Kidney glomerular epithelial cell (primary cell): ENCODE measurements at places on chromosomes 2 and 18.

DNA sequence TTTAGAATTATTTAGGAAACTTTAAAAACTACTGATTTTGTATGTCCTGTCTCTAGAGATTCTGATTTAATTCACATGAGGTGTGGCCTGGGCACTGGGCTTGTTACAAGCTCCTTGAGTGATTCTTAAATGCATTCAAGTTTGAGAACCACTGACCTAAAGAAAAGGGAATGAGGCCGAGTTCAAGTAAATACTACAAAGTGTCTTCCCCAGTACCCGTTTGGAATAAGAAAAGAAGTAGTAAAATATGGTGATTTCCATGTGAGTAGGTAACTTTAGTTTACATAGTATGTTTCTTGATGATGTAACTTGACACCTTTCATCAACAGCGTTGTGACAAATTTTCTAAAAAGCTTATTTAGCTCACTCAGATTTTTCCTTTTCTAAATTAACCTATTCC is 1022.9 kb upstream of the NRXN1 start:
- DNase-seq = no peak

DNA sequence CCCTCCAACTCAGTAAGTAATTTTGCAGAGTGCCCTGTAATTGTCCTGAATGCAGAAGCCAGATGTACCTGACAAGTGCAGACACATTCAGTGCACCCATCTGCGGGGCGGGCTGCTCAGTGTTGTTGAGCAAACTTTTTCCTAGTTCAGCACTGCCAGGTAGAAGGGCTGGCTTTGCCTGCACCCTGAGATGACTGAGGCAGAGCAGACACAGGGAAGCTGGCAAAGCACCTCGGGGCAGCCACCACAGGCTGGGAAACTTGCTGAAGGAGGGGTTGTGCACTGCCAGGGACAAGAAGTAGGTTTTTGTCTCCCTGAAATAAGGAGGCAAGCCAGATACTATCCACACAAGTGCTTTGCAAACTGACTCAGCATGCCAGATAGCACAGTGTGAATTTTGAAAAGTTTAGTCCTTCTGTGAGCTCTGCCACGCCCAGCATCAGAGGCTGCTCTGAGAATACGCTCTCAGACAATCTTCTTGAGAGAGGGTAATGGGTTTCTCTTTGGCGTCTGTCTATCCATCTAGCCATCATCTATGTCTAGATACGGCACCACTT is 62.3 kb downstream of the SOWAHC start:
- DNase-seq = no peak

GRCh38 chr18:25180973-25181548 is 170.9 kb downstream of the ZNF521 start:
- DNase-seq = no peak

- DNase-seq = peak; percentile 28
These were observed 583.6 kb downstream of the FBXO15 start for GRCh38 chr18:73563901-73564472.

- DNase-seq = no peak
These were observed 40.7 kb downstream of the ATIC start for GRCh38 chr2:215352602-215353001.

DNA sequence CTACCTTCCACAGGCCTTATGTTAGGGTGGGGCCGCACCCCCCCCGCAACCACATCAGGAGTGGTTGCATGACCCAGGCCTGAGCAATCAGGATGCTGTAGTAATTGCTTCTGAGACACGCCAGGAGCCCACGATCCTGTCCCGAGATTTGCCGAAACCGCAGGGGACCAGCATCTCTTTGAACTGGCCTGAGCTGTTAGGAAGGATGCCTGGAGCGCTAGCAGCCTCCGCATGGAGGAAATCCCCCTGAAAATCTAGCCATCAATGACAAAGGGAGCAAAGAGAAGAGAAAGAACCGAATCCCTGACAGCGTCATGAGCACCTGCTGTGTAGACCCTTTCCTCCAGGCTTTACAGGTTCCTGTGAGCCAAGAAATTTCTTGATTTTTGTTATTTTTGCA is 8.7 kb upstream of the TEX44 start:
- DNase-seq = no peak
